ENCODE measurements at places on chromosomes 4 and X.

DNA sequence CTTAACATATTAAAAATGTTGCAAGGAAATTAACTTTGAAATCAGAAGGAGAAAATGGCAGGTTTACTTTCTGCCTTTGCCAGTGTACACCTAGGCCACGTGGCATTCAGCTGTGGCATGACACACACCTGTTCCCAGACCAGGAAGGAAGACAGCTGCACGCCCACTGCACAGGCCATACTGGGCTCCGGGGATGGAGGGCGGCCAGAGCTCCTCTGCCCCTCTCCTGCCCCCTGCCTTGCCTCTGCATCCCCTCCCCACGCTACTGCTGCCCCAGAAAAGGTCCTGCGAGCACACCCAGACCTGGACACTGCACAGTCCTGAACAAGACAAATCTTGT lies 68.4 kb downstream of the GATB start:
- DNase-seq = no peak

- no peak for DNase-seq
Observed at GRCh38 chr4:119040261-119040660, 95.4 kb upstream of the MYOZ2 start.

- no peak for DNase-seq
Observed at GRCh38 chr4:181043486-181043885, 1199.7 kb upstream of the TENM3 start.

DNA sequence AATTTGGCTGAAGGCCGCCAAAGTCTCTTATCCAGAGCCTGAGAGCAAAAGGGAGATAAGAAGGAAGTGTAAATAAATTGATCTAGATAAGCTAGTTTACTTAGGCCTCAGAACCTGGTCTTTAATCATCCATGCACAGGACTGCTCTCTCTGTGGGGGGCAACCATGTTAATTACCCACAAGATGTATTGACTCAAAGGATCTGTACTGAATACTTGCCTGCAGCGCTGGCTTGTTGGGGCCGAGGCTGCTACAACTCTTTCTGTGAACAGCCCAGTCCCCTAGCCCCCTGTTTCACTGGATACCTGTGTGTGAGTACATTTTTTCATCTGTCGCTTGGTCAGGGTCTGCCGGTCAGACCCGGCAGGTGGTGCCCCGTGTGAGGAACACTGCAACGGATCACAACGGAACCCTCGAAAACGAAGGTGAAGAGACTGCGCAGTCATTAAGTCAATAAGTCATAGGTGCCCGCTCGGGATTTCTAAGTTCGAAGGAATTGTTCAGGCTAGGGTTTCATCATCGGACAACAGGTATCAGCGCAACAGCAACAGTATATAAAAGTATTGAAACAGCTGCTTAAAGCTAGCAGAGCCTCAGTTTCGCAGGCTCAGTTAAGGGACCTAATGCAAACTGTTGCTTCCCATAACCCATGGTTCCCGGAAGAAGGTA lies 8.3 kb downstream of the MAGEA11 start:
- DNase-seq = no peak

DNA sequence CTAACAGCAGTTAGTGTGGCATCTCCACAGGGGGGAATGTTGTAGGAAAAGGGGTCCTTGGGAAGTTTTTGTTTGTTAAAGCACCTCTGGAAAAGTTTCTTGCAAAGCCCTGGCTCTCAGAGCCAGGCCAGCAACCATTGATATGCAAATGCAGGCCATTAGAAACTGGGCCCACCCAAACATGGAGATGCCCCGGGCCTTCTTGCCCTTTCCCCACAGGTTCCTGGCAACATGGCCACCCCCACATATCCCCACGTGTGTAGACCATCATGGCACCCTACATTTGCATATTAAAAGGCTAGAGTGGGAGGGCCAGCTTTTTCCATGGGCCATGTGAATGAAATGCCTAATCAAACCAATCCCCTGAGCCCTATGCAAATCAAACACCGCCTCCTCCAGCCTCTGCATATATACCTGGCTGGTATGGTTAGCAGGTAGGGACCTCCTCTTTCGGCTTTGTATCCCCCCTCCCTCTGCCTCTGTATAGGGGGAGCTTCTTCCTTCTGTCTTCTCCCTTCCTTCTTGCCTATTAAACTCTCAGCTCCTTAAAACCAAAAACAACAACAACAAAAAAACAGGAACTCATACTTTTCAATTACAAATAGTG lies 44.0 kb upstream of the ZCCHC13 start:
- no peak for DNase-seq

DNA sequence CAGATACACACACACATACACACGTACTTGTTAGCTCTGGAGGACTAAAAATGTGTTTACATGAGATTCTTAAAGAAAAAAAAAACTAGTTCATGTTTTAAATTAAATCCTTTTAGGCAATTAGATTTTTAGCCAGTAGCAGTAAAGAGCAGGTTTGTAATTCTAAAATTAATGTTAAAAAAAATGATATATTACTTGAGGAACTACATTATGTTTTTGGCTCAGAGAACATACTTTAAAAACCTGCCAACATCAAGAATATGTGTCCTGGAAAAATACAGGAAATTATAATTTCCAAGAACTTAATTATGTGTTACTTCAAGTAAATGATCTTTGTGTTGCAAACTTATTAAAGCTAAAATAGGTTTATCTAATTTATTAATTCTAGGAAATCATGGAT lies 594.3 kb upstream of the PCDH7 start:
- DNase-seq = no peak

- DNase-seq = no peak
Observed at GRCh38 chr4:40684404-40684803, 54.7 kb upstream of the RBM47 start.

DNA sequence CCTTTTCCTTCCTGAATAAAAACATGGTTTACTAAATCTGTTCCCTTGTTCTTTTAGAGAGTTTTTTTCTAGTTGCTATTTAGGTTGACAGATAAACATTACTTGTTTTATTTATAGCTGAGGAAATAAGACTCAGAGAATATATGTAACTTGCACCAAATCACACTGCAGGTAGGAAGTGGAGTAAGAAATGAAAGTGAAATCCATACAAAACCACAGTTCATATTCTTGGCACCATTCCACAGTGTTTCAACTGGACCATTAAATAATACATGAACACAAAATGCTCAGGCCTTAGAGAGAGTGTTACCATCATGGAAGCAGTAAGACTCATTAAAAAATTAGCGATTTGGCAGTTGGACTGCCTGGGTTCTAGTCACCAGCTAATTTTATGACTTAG lies 326.9 kb upstream of the SLIT2 start:
- DNase-seq = no peak

DNA sequence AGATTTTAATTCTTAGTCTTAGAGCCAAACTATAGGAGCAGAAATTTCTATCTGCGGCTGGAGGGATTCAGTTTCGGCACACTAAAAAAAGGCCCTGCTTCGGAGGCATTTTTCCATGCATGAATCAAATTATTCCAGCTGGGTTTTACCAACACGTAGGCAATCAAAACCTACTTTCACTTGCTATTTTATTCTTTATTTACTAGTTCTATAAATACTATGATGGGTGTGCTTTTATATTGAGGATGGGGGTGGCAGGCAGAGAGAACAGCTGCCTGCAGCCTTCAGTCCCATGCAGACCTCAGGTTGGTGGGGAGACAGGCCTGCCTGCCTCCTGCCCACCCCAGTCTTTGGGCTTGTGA lies 609.8 kb downstream of the BCOR start:
- no peak for DNase-seq

DNA sequence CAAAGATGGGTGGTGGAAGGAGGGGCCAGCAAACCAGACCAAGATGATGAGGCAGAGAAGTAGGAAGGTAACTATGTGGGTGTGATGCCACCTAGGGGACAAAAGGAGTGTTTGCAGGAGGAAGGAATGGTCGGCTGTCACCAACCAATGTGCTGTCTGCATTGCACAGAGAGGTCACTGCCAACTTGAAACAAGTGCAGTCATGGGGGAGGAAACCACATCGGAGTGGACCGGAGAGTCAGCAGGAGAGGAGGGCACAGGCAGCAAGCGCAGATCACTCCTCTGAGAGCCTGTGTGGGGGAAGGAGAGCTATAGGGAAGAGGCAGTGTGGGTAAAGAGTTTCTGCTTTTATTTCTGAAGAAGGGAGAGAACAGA lies 38.5 kb upstream of the FGFBP2 start:
- DNase-seq = peak; percentile 90

DNA sequence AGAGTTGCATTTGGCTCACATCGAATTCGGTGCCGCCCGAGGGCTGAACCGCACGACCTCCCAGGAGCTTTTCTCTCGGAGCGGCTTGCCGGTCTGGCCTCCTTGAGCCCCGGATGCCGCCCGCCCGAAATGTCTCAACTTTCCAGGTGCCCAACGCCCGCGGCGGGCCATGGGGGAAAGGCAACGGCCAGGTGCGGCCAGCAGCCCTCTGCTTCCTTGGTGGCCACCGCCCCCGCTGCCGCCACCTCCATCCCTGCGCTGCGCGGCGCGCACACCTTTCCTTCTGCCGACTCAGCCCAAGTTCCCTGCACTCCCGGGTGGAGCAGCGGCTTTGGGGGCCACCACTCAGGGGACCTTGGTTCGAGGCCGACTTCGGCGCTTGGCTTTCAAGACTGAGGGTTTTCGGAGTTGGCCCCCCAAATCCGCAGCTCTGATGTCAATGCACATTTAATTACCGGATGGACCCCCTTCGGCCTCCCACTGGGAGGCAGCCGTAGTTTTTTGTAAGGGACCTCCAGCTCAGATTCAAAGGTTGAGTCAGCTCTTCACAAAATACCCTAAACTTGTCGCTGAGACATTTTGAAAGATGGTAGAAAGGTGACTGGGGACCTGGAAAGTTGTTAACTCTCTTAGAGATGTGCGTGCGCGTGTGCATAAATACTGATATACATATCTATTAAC lies 1.1 kb downstream of the AFF2 start:
- no peak for DNase-seq

DNA sequence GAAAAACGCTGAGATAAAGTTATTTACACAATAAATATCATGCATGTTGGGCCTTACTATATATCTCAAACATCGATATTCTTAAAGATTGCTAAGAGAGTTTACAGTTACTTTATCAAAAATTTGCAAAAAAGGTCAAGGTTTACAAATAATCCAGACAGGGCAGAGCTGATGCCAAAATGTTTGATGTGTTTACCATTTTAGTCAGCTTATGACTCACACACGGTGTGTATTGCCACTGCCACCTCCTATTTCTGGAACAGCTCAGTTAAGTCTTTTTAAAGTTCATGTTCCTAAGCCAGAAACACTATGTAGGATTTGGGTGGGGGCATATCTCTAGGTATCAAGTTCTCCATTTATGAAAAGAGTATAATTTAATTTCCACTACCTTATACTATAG lies 580.6 kb downstream of the INPP4B start:
- no peak for DNase-seq

- no peak for DNase-seq
Observed at GRCh38 chr4:101458914-101459313, 111.6 kb upstream of the PPP3CA start.

DNA sequence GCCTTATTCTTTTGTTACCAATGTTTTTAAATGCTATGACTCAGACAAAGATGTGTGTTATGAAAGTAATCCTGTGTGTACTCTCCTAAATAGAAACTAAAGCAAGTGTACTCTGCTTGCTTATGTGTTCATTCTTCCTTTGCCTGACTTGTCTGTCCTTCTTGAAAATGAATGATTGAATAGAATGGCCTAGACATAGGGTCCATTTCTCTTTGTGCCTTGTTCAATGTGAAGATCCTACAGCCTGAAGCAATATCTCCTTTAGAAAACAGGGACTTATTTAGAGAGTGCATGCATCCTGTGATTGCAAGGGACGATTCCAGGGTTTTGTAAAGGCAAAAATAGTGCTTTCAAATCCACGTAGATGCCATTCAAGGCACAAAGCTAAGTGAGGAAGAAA lies 343.6 kb upstream of the TACR3 start:
- DNase-seq = no peak

GRCh38 chrX:55007656-55008055 lies 7.5 kb downstream of the APEX2 start:
- DNase-seq = no peak

GRCh38 chrX:39952989-39953388 lies 144.8 kb downstream of the BCOR start:
- no peak for DNase-seq

- DNase-seq = no peak
Observed at GRCh38 chrX:130915302-130915701, 12.3 kb upstream of the ENOX2 start.

- DNase-seq = no peak
Observed at GRCh38 chr4:44965435-44966095, 239.2 kb upstream of the GNPDA2 start.

GRCh38 chrX:11555759-11556158 lies 110.0 kb downstream of the ARHGAP6 start:
- DNase-seq = no peak

DNA sequence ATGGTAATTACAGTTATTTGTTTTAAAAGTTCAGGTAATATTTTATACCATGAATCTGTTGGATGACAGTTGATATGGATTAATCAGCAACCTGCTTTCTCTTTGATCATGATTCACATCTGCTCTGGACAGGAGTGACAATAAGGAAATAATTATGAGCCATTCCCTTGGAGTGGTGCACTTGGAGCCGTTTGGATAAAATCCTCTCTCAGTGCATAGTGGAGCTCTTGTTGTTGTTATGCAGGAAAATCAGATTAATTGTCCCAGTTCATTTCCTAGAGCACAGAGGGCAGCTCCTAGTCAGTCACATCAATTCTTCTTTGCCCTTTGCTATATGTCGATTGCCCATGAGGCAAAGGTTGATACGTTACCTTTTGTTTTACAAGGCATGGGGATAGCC lies 668.3 kb upstream of the NR3C2 start:
- no peak for DNase-seq

GRCh38 chrX:12400218-12400617 lies 261.9 kb downstream of the FRMPD4 start:
- DNase-seq = no peak

GRCh38 chrX:73076838-73077237 lies 2.5 kb downstream of the PABPC1L2A start:
- DNase-seq = no peak

- no peak for DNase-seq
Observed at GRCh38 chrX:103941201-103941975, 21.0 kb upstream of the TMSB15B start.

- no peak for DNase-seq
Observed at GRCh38 chrX:49176421-49177326, 5.0 kb downstream of the PLP2 start.

- DNase-seq = no peak
Observed at GRCh38 chr4:74654230-74654681, 140.1 kb downstream of the BTC start.

DNA sequence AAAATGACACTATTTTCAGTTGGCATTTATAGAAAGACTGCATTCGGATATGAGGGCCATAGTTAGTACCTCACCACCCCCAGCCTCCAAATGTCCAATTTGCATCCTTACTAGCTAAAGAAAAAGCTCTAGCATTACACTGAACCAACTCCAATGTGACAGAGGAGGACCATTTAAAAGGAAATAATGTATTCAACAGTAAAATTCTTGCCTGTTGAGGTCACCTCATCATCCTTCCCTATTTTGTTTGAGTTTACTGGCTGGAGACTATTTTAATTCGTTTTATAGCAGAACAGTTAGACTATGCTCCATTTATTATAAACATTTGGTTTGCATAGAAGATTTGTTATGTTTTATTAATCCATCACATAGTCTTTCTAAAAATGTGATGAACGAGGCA lies 88.2 kb upstream of the PPARGC1A start:
- no peak for DNase-seq

Data from SK-N-DZ (cell line).